ENCODE measurements at places on chromosomes 5 and 9. TPM values are rescaled to one million over a fixed set of nuclear protein-coding genes. Genes with fewer than 3 reads are reported as not detected.

DNA sequence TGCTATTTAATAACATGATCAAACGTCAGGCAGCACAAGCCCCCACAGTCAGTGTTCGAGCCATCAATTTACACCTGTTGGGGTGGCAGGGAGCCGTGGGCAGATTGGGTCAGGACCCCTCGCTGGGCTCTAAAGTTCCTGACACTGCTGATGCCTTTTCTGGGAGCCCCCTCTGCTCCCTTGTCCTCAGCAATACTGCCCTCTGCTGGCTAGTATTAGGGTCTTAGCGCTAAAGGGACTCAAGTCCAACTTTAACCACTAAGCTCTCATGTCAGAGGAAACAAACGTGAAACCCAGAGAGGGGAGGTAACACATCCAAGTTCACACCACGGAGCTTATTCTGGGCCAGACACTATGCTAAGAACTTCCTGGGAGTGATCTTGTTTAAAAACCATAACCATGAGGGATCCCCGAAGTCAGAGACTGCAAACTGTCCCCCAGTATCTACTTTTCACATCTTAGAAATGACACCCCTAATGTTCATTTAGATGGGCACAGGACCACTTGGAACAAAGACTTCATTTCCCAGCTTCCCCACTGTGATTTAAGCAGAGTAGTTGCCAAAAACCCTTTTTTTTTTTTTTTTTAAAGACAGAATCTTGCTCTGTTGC is 20.4 kb downstream of the ANKS6 start:
- peak; percentile 75 for DNase-seq

GRCh38 chr5:135535420-135535819 is 344 bp downstream of the NEUROG1 start:
- peak; percentile 21 for DNase-seq

GRCh38 chr5:137672001-137672400 is 63.9 kb downstream of the KLHL3 start:
- no peak for DNase-seq

DNA sequence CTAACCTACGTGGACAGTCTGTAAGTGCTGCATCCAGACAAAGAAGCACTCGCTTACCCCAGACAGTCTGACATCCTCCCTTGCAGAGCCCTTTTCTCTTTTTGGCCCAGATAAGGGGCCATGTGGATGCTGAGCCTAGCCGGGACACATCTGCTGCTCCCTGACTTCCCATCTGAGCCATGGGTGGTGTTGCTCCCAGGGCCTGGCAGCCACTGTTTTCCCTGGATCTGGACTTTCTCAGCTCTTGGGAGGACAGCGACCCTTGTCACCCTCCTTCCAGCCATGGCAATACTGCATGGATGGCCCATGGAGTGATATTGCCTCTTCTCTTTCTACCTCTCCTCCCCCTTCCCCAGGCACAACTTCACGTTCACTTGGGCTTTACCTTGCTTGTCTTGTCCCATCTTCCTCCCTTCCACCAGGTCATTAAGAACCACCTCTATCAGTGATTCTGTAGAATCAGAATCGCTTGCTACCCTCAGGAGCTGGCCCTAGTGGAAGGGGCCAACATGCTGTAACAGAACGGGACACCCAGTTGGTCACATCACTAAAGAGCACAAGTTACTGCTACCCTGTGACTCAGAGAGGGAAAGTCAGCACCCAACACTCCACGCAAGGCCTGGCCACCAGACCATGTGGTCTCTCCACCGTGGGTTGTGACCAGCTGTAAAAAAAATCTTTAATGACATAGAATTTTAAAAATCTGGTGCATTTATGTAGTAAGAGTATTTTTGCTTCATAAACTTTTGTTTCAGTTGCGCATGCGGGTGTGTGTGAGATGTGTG is 4.4 kb downstream of the NEURL1B start:
- DNase-seq = no peak

- DNase-seq = no peak
Observed at GRCh38 chr9:29999645-30000044, 2384.8 kb upstream of the ACO1 start.

- no peak for DNase-seq
Observed at GRCh38 chr9:21267485-21268346, 27.9 kb upstream of the IFNA14 start.

GRCh38 chr5:57718155-57718554 is 235.5 kb upstream of the ACTBL2 start:
- DNase-seq = peak; percentile 68

GRCh38 chr9:114430457-114430856 is 42.7 kb upstream of the AKNA start:
- DNase-seq = no peak

- DNase-seq = peak; percentile 39
Observed at GRCh38 chr5:94674490-94675382, 56.3 kb downstream of the SLF1 start.

DNA sequence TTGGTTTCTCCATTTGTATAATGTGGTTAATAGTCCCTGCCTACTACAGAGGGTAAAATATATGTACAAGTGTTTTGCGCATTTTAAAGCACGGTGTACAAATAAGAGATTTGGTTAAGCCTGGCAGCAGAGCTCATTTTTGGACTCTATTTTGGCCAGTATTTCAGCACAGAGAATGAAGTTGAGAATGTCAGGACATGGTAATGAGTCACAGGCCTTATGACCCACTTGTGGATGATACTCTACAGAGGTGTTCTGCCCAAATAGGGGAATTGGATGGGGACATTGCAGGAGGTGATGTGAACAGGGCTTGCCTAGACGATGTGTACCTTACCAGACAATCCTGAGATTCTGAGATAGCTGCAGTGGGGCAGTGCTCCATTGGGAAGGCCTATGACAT is 50.6 kb downstream of the MELK start:
- peak; percentile 58 for DNase-seq

DNA sequence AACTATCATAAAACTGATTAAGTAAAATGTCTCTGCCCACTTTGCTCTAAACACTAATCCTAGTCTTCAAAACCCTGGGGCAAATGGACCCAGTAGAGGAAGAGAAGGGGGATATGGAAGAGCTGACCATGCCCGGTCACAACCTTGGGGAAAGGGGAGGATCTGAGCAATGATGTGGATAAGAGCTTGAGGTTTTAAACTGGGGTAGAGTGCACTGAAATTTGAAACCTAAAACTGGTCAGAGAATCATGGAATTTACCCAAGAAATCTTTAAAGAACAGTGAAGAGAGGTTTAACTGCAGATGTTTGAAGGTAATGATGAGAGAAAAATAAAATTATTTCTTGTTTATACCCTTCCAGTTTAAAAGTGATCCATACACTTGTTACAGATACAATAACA is 110.8 kb downstream of the MRPS30 start:
- no peak for DNase-seq

DNA sequence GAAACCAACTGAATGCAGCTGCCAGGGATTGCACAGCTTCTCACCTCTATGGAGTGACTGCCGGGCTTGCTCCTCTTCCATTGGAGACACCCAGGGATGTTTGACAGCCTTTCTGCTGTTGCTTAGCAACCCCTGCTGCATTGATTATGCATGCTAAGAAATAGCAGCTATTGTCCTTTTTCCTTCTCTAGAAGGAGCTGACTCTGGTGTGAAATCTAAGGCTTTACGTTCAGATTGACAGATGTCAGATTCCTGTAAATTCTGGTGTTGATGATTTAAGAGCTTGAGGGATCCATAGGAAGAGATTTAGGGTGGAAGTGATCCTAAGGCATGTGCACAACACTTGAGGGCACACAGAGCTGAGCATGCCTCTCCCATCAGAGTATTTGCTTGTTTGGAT is 267.7 kb downstream of the NTRK2 start:
- no peak for DNase-seq

GRCh38 chr5:82909771-82910170 is 167.4 kb downstream of the TMEM167A start:
- no peak for DNase-seq

DNA sequence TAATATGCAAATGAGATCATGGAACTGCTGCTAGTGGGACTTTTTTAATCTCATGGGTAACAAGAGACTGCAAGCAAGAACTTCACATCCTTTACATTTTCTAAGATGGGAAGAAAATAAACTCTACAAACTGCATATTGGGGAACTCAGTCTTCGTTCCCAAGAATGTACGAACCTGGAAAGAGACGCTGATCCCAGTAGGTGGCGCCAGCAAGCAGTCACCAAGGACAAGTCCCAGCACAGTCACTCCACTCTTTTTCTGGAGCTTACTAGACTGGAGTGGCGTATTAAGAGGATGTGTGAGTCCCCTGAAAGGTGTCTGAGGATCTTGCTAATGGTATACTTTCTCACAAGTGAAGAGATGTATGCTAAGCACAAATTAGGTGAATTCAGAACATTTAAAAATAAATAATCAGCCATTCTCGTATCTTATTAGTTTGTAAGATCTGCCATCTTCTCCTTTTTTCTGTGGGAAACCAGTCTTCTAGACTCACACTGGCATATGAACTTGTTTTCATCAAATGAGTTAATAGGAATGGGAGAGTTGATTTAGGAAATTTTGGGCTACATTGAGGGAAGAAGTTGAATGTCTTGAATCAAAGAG is 16.0 kb upstream of the PUM3 start:
- DNase-seq = peak; percentile 76

DNA sequence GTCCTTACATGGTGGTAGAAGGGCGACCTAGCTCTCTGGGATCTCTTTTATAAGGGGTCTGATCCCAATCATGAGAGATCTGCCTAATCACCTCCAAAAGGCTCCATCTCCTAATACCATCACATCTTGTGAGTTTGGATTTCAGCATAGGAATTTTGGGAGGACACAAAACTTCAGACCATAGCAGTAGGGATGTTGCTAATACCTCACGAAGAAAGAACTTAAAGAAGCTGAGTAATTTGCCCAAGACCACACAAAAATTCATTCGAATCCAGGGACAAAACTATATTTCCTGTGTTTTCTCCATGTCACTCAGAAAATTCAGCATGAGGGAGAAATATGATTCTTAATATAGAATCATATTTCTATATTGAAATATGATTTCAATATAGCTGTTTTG is 32.7 kb downstream of the MTAP start:
- no peak for DNase-seq

DNA sequence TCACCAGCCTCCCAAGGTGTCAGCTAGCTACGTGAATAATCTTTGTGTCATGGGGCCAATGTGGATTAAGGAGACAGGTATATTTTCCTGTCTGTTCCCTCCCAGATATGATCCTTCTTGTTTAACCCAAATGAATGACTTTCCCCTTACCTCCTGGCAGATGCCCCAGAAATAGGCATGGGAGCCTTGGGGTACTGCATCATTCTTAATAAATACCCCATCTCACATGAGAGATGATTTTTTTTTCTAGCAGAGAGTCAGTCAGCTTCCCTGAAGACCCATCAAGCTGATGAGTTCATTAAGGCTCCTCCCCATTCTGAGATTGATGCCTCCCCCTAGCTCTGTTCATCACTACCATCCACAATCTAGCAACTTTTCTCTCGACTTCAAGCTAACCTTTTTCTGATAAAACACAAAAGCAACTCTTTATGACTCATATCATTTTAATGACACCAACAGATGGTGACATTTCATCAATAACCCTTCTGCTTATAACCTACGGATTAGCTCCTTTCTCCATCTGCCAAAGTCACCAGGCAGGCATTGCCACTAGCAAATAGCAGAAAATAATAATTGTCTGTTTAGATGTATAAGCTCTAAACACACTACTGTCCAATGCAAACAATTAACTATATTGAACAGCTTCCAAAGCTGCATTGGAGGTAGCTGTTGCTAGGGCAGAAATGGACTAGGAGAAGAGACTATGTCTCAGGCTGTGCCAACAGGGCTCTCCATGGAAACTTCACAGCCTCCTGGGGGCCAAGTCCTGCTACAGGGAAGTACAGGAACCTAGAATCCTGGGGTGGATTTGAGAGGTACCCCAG is 143.7 kb downstream of the ACER2 start:
- no peak for DNase-seq

DNA sequence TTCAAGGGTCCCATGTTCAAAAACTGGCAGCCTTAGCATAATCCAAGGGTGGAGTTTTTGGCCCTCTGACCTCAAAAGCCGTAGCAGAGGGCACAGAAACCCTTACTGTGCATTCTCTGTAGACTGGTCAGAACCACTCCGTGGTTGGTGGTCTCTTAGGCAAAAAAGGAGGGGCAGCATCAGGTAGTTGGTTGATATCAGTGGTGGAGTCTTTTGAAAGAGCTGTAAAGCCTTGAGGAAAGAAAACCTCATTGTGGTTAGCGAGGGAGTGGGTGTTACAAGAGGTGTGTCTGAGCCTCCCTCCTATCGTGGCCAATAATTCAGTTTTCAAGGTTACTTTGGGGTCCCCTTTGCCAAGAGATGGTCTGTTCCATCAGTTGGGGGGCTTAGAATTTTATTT is 40.9 kb downstream of the ARHGEF28 start:
- DNase-seq = no peak

DNA sequence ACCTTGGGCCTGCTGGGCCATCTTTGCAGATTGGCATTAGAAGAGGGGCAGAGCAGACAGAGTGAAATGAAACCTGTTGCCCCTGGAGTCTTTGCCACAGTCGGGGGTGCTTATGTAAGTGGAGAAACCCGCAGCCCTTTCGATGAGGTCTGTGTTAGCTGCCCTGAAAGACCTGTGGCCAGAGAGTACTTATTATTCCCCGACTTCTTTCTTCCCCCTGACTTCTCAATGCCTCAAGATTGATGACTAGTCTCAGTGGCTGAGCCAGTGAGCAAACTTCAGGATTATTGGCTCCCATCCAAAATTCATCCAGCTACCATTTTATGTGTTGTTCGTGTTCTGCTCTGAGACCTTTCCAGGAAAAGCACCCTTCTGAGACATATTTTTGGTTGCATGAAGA is 7.6 kb downstream of the NTRK2 start:
- DNase-seq = peak; percentile 5

GRCh38 chr5:151469992-151470391 is 22.6 kb downstream of the SLC36A1 start:
- DNase-seq = no peak

The GTF2H2C gene
- total RNA-seq = 45.8 TPM

The FCN2 gene
- total RNA-seq = not detected

The LCN15 gene
- total RNA-seq = not detected

The LURAP1L gene
- total RNA-seq = 16.2 TPM

The GLRA1 gene
- total RNA-seq = not detected

The DOLPP1 gene
- 11.6 TPM for total RNA-seq

The SPINK6 gene
- total RNA-seq = not detected

The SLC2A8 gene
- total RNA-seq = 9.9 TPM

The SPINK4 gene
- total RNA-seq = not detected

The C5orf58 gene
- not detected for total RNA-seq

The NSG2 gene
- total RNA-seq = not detected

The SMARCA2 gene
- total RNA-seq = 78.9 TPM

The CCNJL gene
- total RNA-seq = not detected

The TSSK1B gene
- not detected for total RNA-seq

The QRFP gene
- not detected for total RNA-seq

The WDR38 gene
- total RNA-seq = not detected

The FAM200C gene
- total RNA-seq = 7.1 TPM

All from GM23248 (cell line).